ENCODE measurements at places on chromosomes 5 and 9.

GRCh38 chr5:68531970-68532369 is 316.4 kb downstream of the PIK3R1 start:
- no peak for DNase-seq

- DNase-seq: no peak
These were observed 41.6 kb downstream of the PDZD2 start for GRCh38 chr5:31680528-31680927.

DNA sequence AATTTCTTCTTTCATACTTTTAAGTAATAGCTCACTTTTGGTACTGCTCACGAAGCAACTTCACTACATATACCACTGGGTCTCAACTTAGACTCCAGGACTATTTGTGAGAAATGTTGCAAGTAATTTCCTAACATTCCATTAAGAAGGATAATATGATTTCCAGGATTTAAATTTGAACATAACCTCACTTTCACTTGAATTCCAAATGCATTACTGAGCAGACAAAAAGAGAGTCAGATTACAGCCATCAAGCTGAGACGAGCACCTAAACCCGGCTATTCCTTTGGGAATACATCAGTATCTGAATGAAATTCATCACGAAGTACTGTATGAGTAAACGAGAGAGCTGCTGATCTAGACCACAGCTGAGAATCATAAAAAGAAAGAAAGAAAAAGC is 47.3 kb downstream of the LIFR start:
- no peak for DNase-seq

DNA sequence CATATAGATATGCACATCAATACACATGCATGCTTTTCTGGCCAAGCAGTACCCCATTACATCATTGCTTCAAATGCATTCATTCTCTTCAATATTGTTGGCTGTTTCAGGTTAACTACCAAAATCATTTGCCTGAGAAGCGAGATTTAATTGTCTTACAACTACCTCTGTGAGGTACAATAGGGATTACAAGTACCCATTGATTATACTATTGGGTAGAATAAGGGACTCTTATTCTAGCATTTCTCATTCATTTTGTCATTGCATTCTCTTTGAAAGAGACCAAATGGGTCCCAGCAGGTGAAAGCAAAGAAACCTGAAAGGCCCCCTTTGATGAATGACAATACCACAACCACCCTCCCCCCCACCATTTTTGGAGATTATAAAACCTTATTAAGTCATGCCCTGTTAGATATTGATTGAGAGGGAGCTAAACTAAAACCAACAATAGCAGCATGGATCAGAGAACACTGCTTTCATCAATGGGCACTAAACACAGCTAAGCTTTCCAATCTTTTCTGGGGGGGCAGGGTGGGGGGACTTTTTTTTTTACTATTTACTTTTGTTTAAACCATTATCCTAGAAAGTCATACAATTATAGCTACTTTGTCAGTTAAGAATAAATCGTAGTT is 375.0 kb upstream of the CCNH start:
- DNase-seq: no peak

DNA sequence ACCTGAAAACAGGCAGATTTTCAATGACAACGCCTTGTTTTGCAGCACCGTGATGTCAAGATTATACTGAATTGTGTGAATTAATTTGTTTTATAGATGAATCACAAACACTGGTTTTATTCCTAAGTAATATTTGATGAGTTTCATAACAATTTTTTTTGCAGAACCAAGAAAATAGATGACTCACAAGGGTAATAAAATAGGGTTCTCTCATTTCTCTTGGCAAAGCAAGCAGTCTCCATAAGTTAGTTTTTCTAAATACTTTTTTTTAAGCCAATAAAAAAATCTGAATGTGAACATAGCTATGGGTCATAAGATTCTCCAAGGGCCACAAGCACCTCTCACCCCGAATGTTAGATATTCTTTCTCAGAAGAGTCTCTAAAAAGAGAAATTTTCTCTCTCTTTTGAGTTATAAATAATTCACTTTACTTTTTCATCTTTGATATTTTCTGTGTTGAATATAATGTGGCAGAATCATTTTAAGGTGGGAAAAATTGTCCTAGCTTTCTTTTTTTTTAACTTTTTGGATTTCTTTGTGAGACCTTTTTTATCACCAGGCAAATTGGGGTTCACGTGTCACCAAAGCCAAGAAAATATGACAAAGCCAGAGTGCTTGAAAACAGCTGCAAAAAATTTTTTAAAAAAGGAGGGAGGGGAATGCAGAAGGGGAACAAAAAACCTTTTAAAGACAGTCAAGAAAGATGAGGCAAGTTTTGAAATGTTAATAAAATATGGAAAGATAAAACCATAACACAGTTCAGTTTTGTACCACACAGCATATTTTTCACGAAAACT is 174.6 kb upstream of the DAPK1 start:
- no peak for DNase-seq

- DNase-seq: no peak
These were observed 191.2 kb downstream of the TRPM6 start for GRCh38 chr9:74696520-74696919.

DNA sequence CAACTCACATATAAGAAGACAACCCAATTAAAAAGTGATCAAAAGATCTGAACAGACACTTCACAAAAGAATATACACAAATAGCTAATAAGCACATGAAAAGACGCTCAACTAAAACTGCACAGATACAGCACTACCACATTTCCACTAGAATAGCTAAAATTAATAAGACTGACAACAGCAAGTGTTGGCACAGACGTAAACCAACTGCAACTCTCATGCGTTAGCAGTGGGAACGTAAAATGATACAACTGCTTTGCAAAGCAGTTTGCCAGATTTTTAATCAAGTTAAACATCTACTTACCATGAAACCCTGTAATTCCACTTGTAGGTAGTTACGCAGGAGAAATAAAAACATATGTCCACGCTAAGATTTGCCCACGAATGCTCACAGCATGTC is 9.0 kb downstream of the SEMA4D start:
- no peak for DNase-seq

- no peak for DNase-seq
These were observed 80.8 kb upstream of the OSMR start for GRCh38 chr5:38764937-38765391.

GRCh38 chr5:124652514-124652819 is 94.0 kb downstream of the ZNF608 start:
- DNase-seq: no peak

DNA sequence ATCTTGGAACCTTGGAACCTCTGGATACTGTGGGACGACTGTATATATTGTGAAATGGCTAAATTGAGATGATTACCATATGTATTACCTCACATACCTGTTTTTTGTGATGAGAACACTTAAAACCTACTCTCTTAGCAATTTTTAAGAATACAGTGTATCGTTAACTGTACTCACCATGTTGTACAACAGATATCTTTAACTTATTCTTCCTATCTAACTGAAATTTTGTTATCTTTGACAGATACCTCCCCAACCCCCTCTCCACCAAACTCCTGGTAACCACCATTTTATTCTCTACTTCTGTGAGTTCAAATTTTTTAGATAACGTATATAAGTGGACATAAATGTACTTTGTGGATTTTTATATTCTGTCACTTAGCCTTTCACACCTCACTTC is 126.5 kb downstream of the ZCCHC7 start:
- no peak for DNase-seq

DNA sequence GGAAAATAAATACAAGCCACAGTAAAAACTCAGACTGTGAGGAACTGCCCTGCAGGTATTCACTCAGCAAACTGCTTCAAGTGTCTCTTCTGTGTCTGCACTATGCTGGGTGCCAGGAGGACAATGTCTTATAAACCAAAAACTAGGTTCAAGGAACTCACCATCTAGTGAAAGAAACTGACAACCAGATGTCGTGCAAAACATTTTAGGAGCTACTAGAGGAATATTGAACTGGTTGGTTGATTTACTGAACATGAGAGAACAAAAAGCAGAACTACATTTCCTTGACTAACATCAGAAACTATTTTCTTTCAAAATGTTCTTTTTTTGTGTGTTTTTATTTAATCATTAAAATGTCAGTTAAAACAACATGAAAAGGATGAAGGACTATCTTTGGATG is 35.2 kb downstream of the ZNF366 start:
- DNase-seq: no peak

DNA sequence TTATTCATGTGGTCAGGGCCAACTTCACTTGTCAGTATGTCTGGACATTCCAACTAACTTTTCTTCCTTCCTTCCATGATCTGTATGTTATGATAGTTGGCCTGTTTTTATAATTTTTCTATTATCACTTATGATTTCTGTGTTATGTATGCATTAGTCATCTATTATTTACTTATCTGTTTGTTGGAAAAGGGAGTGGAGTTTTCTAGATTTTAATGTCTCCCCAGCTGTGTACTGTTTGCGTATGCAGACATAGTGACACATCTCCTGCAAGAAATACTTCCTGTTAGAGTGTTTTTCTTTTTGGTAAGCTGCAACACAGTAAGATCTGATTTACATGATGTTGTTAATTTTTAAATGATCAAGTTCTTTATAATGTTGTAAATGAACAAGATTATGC is 8.7 kb upstream of the INSYN2B start:
- no peak for DNase-seq

GRCh38 chr9:76545191-76545590 is 86.2 kb downstream of the GCNT1 start:
- no peak for DNase-seq

- DNase-seq: no peak
These were observed 12.2 kb downstream of the TRAF1 start for GRCh38 chr9:120914396-120914795.

- DNase-seq: no peak
These were observed 67.4 kb downstream of the CDO1 start for GRCh38 chr5:115749016-115749415.

DNA sequence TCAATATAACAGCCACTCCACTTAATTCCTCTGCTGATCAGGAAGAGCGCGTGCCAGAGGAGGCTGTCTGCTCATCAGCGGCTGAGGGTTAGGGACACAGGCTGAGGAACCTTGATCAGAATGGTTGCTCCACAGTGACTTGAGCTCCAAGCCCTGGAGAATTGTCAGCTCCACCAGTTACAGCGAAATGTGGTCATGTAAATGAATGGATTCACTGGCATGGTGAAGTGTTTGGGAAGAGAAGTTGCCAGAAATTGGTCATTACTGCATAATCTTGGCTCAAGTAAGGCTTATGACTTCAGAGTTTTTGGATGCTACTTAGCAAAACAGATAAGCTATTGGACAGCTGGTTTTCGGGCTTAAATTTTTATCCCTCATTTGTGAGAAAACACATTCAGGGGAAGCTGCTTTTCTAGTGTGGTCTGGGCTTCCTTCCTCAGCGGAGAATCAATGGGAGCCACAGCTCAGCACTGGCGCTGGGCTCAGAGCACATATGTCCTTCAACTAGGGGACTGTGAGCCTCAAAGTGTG is 65.0 kb downstream of the PRRT1B start:
- no peak for DNase-seq

DNA sequence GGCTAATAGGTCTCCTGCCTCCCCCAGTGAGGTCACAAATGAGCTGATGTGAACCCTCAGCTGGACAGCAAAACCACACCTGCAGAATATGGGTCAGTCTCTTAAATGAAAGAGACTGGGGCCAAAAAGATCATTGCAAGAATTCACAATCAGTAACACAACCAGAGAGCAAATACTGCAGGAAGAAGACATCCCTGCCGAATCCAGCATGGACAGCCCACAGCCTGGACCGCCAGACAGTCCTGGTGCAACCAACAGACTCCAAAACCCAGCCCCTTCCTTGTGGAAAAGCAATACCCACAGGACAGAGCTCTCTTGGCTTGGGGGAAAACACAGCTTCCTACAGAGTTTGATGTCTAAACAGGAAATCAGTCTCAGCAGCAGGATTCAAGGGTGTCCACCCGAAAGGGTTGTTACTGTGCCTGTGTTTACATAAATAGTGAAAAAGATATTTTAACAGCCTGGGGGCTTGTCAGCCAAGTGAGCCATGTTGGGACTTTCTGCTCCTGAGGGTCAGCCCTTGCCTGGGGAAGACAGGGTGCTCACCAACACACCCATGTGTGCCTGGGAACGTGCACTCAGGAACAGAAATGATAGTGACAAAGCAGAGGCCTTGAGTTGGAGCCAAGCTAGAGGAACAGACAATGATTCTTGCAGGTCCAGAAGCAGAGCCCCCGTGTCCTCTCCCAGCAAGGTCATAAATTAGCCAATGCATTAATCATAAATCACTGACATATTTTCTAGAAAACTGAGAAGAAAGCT is 106.2 kb downstream of the SEMA5A start:
- DNase-seq: no peak

All from CD4-positive, alpha-beta T cell treated with Interleukin-6 at 100 ng/mL for 8 hours (primary cell).